Activated CD8-positive, alpha-beta T cell treated with anti-CD3 and anti-CD28 coated beads for 36 hours (primary cell): ENCODE measurements at places on chromosomes 5 and 9. TPM values are rescaled to one million over a fixed set of nuclear protein-coding genes. Genes with fewer than 3 reads are reported as not detected.

GRCh38 chr5:108560581-108560980 lies 178.7 kb upstream of the FBXL17 start:
- no peak for DNase-seq

The POLR3G gene
- total RNA-seq, result 24.0 TPM

DNA sequence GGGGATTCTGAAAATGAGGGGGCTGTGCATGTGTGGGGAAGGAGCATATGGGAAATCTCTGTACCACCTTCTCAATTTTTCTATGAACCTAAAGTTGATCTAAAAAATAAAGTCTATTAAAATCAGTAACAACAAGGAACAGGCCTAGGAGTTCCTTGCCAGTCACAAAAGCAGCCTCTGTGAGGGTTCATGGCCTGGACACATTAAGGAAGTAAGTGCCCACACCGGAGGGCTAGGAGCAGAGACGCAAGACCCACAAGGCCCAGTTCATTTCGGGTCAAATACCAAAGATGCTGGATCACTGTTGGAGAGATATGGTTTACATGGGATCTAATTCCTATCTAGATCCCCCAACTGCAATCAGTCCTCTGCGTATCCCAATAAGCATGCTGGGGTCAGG lies 88.4 kb downstream of the SEMA4D start:
- no peak for DNase-seq

GRCh38 chr5:170223360-170223759 lies 9.4 kb upstream of the C5orf58 start:
- no peak for DNase-seq

The ADAMTS12 gene
- total RNA-seq, result not detected

DNA sequence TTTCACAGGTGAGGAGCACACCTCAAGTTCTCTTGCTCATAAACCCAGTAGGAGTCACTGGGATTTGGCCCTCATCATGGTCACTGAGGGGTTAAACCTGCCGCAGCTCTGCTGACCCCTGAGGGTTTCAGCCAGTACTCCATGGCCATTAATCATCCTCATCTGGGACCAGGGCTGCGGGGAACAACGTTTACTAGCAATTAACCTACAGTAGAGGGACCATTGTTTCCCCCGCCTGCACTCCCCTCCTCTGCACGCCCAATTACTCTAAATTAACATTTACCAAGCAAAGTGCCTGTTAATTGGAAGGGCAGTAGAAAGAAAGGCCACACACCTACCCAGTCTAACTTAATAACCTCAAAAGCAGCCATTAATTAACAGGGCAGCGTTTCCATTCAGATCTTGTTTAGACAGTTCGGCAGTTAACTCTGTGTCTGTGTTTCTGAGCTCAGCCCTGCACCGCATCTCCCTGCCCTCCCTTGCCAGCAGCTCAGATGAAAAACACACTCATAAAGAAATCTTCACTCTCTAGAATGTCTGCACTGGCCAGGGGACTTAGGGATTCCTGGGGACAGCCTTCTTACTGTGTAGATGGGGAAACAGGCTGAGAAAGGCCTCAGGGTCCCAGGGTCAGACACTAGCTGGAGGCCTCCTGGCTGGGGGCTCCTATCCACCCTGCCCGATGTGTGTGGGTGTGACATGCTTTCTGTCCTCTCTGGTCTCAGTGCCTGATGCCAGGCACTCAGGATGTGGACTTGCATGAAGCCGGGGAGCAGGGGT lies 51.6 kb downstream of the ALG2 start:
- no peak for DNase-seq

DNA sequence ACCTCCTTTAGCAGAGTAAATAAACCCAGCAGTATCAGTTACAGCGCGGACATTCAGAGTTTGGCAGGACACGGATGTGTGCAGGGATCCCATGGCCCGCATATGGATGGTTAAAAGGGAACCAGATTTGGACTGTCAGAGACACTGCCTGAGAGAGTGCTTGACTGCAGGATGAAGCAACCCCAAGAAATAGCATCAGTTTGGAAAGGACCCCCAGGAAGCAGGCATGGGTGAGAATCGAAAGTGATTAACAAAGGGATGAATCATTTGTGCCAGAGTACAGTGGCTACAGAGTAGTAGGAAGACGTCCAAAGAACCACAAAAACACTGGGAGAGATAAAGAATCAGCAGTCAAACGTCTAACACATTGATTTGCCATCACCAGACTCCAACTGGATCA lies 5.5 kb downstream of the C7 start:
- no peak for DNase-seq

GRCh38 chr5:110561510-110561909 lies 165.0 kb downstream of the TMEM232 start:
- no peak for DNase-seq

GRCh38 chr5:1842004-1842819 lies 40.5 kb downstream of the IRX4 start:
- no peak for DNase-seq

The SMIM23 gene
- not detected for total RNA-seq

GRCh38 chr5:14551211-14551610 lies 30.4 kb upstream of the OTULINL start:
- no peak for DNase-seq

GRCh38 chr5:158270996-158271554 lies 412.1 kb upstream of the CLINT1 start:
- no peak for DNase-seq

GRCh38 chr9:22031655-22032411 lies 22.7 kb upstream of the CDKN2B start:
- no peak for DNase-seq

GRCh38 chr5:170423692-170424091 lies 34.5 kb upstream of the KCNMB1 start:
- DNase-seq, result no peak
